ENCODE measurements at places on chromosomes 5 and 9.

- DNase-seq: no peak
Observed at GRCh38 chr5:25107853-25108252, 463.1 kb upstream of the CDH10 start.

- DNase-seq: no peak
Observed at GRCh38 chr5:146622391-146622790, 106.4 kb upstream of the GPR151 start.

- DNase-seq: no peak
Observed at GRCh38 chr9:126625329-126626126, 11.8 kb downstream of the LMX1B start.

DNA sequence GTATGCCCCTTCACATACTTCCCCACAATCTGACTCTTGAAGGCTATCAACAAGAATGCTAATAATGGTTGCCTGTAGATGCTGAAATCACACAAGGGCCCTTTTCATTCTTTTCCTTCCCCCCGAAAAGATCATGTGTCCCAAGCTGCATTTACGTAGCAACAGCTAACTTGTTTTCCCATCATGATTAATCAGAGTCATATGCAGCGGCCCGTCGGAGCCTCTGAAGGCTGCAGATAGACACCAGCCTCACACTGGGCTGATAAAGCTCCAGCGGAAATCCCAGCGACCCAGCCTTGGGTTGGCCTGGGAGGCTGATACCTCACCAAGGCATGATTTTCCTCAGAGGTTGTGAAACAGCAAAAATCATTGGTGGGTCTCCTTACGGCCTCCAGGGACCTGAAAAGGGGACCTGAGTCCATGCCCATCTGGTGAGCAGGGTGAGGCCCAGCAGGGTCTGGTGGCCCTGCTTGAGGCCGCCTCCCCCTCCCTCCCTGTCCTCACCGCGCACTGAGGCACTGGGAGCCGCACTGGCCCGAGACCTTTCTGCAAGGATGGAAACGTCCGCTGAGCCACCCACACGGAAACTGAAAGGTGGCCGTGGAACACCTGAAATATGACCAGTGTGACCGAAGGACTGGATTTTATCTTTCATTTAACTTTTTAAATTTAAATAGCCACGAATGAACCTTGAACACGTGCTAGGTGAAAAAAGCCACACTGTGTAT, 114.2 kb upstream of the PHYKPL start:
- no peak for DNase-seq

- DNase-seq: no peak
Observed at GRCh38 chr5:35656721-35657120, 39.1 kb downstream of the SPEF2 start.

DNA sequence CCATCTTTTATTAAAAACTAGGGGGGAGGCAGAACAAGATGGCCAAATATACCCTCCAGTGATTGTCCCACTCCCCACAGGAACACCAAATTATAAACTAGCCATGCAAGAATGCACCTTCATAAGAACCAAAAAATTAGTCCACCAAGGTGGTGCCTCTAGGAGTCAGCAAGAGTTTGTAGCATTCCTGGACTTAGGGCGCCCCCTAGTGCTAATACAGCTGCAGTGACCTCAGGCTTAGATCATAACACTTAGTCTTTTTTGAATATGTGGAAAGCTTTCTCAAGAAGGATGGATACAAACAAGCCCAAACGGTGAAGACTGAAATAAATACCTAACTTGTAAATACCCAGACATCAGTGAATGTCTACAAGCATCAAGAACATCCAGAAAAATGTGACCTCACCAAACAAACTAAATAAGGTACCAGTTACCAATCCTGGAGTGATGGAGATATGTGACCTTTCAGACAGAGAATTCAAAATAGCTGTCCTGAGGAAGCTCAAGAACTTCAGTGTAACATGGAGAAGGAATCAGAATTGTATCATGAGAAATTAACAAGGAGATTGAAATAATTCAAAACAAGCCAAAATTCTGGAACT, 19.3 kb downstream of the PPIP5K2 start:
- peak; percentile 63 for DNase-seq

- no peak for DNase-seq
Observed at GRCh38 chr9:107789001-107789700, 299.6 kb upstream of the KLF4 start.

DNA sequence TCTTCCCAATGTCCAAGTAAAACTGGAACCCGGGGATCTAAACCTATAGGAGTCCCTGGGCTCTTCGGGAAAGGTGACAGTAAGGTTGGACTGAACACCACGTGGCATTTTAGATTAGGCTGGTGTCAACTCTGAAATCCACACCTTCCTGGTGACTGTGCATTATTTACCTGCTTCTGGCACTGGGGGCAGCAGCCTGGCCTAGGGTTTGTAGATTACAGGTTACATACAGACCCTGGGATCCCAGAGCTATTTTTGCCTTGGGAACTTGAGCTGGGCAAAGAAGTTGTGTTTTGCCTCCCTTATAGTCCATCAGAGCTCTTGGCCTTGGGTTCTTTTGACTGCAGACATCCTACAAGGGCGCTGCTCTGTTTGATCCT, 173.2 kb downstream of the DAB2IP start:
- no peak for DNase-seq

- no peak for DNase-seq
Observed at GRCh38 chr9:98627296-98627695, 81.4 kb downstream of the GABBR2 start.

GRCh38 chr9:89882930-89883361, 278.1 kb downstream of the GADD45G start:
- DNase-seq: no peak

DNA sequence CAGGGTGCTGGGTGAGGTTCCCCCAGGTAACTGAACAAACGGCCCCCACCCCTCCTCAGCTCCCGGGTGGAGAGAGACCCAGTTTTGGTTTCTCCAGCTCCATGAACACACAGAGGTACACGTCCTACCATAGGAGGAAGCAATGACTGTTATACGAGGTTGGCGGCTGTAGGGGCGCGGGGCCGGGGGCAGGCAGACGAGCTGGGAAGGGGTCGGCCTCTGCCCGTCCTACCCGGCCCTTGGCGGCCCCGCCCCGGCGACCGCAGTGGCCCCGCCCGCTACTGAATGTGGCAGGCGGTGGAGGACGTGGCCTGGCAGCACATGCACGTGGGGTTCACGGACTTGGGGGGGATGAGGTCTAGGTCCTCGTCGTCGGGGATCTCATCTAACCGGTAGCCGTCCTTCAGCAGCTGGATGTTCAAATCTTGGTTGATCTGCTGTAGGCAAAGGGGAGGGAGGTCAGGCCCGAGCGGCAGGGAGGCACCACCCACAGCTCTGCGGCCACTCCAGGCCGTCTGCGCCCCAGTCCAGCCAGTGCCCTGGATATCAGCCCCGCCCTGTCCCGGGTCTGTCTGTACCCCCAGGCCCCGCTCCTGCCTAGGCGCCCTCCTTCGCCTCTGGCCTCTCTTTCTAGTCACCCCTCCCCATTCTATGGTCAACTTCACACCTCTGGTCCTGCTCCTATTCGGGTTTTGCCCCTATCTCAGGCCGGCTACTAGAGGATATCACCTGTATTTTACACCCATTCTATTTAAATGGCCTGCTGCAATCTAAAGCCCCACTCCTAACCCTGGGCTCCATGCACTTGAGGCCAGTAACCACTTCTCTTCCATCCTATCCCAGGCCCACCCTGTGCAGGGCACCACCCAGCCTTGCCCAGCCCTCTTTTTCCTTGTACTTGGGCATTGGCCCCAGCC, 24.2 kb upstream of the MYORG start:
- DNase-seq: no peak

DNA sequence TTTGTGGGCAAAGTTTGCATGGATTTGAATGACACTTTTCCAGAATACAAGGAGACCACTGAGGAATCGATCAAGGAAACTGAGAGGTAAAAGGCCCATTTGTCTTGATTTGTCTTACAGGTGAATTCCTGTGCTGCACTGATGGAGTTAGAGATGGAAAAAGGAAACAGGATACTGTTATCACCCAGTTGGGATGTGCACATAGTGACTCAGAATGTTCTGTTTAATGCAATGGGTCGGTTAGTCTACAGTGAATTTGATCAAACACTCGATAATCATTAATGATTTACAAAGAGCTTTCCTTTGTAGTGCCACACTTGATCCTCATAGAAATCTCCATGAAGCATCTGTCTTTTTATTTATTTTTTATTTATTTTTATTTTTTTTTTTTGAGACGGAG, 64.7 kb downstream of the GDA start:
- no peak for DNase-seq

GRCh38 chr9:8715788-8716187, 916.2 kb upstream of the DMAC1 start:
- no peak for DNase-seq

- no peak for DNase-seq
Observed at GRCh38 chr5:136249678-136250266, 56.8 kb upstream of the SMIM32 start.

GRCh38 chr9:5470122-5470521, 19.8 kb downstream of the CD274 start:
- DNase-seq: no peak

- DNase-seq: no peak
Observed at GRCh38 chr9:134413890-134414623, 87.8 kb downstream of the RXRA start.

GRCh38 chr9:104094534-104095015, 466 bp downstream of the SMC2 start:
- DNase-seq: no peak

DNA sequence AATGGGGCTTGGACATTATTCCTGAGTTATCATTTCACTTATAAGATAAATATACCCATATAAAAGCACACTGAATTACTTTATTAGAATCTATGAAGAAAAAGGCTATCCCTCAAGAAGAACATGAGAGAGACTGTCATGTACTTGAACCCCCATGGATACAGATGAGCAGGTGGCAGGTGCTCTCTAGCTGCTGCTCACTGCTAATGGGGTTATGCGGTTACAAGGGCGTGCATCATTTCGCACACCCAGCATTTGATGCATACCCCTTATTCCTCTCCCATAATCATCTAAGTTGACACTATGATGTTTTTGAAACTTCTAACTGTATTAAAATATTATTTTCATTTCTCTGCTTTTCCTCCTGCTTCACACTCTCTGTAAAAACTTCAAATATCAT, 16.4 kb downstream of the ITK start:
- no peak for DNase-seq

GRCh38 chr5:180487556-180487955, 6.6 kb upstream of the CNOT6 start:
- DNase-seq: no peak

GRCh38 chr9:127776924-127777289, 1.6 kb downstream of the SH2D3C start:
- DNase-seq: no peak

- DNase-seq: no peak
Observed at GRCh38 chr5:95963650-95964410, 2.2 kb upstream of the ELL2 start.

DNA sequence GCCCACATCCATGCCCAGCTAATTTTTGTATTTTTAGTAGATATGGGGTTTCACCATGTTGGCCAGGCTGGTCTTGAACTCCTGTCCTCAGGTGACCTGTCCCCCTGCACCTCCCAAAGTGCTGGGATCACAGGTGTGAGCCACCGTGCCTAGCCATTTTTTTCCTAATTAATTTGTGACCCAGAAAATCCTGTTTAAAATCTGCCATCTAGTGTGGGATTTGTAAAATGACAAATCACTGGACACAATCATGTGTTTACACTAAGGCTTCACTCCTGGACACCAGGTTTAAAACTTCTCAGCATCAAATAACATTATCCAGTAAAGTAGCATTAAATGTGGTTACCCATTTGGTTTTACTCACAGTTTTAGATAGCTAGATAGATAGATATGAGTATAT, 18.6 kb upstream of the KDM4C start:
- DNase-seq: no peak

DNA sequence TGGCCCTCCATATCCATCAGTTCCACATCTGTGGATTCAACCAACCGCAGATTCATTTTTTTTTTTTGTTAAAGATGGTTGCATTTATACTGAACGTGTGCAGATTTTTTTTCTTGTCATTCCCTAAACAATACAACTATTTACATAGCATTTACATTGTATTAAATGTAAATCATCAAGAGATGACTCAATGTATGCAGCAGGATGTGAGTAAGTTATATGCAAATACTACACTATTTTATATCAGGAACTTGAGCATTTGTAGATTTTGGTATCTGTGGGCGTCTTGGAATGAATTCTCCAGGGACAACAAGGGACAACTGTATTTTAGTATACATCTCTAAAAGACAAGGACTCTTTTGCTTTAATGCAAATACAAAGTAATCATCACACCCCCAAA, 299.2 kb upstream of the ZNF608 start:
- no peak for DNase-seq

DNA sequence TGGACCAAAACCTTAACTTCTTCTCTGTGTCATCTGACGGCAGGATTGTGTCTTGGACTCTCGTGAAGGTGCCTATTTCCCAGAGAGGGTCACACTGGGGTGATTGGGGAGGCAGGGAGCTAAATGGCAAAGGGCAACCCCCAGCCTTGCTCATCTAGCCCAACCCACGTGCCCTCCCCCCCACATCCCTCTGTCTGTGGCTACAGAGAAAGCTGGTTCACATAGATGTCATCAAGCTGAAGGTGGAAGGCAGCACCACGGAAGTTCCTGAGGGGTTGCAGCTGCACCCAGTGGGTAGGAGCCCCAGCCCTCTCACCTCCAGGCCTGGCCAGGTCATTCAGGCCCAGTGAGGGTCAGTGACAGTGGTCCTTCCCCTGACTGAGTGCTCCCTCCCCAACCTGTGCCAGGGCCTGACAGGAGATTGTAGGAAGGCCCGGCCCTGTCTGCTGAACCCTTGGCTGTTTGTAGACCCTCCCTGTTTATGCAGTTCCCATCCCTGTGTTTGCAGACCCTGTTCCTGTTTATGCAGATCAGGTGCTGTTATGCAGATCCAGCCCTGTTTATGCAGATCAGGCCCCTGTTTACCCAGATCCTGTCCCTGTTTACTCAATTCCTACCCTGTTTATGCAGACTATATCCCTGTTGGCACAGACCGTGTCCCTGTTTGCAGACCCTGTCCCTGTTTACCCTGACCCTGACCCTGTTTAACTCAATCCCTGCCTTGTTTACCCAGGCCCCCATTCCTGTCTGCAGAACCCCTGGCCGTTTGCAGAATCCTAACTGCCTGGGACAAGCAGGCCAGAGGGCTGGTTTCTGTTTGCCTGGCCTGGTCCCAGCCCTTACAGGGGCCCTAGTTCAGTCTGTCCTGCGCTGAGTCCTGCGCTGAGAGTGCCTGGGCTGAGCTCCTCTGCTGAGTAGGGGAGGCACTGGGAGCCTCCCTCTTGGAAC, 10.4 kb downstream of the ENHO start:
- DNase-seq: no peak

All from activated effector memory CD4-positive, alpha-beta T cell treated with Interleukin-2 at 50 U/mL for 16 hours (primary cell).